ENCODE measurements at places on chromosomes 2 and 18.

DNA sequence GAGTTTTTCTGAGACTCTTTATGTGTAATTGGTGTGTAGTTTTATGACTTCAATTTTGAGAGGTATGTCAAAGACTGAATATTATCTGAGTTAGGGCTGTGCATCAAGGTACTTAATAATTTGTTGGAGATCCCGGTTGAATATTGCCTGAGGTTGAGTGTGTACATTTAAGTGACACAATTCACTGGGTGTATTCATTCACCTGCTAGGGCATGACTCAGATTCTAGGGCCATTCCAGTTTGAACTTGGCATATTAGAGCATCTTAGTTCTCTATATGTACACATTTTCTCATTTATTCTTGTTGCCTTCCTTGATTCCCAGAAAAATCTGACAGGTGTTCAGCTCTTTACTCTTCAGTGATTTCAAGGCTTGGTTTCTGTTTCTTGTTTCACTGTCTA, 12.5 kb downstream of the MAP4K4 start:
- no peak for DNase-seq

GRCh38 chr18:22544626-22545025, 126.9 kb upstream of the CTAGE1 start:
- no peak for DNase-seq

DNA sequence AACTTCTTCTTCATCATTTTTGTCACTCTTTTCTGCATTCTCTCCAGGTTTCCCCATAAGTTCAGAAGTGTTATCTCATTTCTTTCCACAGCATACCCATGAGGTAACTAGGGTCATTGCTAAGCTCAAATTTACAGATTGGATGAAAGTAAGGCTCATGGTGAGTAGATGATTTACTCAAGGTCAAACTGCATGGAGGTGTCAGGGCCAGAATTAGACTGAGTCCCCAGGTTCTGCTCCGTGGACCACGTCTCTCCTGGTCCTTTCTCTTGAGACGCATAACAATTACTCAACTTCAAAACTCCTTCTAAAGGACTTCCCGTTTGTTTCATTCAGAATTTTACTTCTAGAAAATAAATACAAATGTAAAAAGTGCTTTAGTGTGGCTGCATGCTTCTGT, 43.4 kb downstream of the SMIM21 start:
- DNase-seq, result no peak

DNA sequence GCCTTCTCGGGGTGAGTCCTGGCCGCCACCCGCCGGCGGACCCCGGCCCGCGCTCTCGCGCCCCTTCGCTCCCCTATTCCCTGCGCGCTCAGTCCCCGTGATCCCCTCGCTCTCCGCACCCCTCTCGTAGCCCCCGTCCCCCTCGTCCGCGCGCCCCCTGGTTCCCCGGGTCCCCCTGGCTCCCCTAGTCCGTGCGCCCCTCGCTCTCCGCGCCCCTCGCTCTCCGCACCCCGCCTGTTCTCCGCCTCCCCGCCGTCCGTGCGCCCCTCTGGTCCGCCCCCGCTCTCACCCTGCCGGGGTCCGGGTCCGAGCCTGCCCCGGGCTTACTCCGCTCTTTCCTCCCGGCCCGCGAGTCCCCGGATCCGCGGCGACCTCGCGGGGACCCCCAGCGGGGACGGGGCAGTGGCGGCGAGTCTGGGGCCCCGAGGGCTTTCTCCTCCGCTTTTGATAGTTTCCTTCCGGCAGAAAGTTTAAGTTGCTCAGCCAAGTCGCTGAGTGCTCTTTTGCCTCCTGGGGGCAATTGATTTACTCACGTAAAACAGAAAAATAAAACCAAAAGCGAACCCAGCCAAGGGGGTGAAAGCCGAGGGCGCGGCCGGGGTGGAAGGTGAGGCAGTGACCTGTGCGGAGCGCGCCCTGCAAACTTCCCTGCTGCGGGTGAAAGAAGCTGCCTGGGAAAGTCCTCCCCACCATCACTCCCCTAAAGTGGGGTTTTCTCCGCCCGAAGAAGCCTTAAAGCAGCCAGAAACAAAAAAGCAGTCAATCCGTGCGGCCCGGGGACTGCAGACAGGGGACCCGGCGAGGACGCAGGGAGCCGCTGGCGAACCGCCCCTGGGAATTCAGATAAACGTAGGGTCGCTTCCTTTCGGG, 568 bp downstream of the RAB31 start:
- no peak for DNase-seq

GRCh38 chr18:76708071-76708721, 114.2 kb upstream of the ZNF236 start:
- no peak for DNase-seq

DNA sequence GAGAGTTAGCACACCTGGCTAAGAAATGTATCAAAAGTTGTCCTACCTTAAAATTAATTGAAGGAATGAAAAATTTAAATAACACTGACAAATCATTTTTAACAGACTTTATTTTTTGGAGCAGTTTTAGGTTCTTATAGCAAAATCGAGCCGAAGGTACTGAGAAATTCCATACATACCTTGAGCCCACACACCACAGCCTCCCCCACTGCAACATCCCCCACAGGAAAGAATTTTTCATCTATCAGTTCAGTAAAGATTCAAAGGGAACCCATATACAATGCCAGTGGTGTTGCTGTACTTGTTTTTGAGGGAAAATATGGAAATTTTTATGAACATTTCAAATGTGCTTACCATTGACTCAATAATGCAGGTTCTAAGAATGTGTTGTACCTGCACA, 169.8 kb upstream of the HS6ST1 start:
- DNase-seq, result no peak

- DNase-seq, result no peak
These were observed 57.7 kb upstream of the OSR1 start for GRCh38 chr2:19416083-19416482.

GRCh38 chr2:191521608-191522208, 156.2 kb upstream of the NABP1 start:
- DNase-seq, result no peak

- DNase-seq, result no peak
These were observed 1655.8 kb downstream of the SUCLG1 start for GRCh38 chr2:82803307-82803706.

DNA sequence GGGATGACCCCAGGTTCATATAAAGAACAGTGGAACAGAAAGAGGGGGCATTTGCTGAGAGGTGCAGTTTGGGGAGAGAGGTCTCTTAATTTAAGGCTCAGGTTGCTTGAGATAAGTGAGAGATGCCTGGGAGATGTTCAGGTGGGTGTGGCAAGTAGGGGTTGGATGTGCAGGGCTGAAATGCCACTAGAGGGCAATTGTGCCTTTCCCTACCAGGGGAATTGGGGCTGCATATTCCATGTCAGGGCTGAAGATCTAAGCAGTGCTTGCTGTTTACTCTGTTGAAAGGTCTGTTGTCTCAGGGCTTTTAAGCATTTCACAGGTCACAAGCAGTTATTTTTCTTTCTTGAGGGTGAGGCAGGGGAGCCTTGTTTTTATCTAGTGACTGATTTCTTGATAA, 7.8 kb downstream of the CCDC85A start:
- DNase-seq, result no peak

DNA sequence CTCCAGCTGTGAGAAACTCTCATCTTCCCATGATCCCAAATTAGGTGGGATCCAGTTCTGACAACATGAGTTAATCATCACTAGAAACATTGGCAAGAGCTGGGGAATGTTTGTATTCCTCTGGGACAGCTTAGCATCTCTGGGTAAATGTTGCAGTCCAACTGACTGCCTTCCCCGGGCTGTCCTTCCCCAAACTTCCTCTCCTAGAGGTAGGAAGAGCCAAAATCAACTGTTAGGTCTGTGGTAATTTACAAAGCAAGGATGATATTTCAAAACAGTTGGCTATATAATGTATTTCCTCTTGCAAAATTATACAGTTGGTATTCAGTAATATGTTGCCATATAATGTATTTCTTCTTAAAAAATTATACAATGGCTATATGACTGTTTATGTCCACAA, 148.5 kb downstream of the MGAT5 start:
- no peak for DNase-seq

GRCh38 chr2:128876986-128877983, 558.6 kb upstream of the HS6ST1 start:
- DNase-seq, result no peak

- no peak for DNase-seq
These were observed 170.9 kb upstream of the SIX2 start for GRCh38 chr2:45180033-45180746.
